Activated CD8-positive, alpha-beta memory T cell treated with anti-CD3 and anti-CD28 coated beads, Interleukin-2, amount 50 U/mL, for 4 hours (primary cell): ENCODE measurements at places on chromosomes 11 and 22.

GRCh38 chr11:124670732-124671131 is 2.8 kb downstream of the SIAE start:
- peak; percentile 31 for DNase-seq

GRCh38 chr11:129440028-129440713 is 64.5 kb downstream of the BARX2 start:
- no peak for DNase-seq

DNA sequence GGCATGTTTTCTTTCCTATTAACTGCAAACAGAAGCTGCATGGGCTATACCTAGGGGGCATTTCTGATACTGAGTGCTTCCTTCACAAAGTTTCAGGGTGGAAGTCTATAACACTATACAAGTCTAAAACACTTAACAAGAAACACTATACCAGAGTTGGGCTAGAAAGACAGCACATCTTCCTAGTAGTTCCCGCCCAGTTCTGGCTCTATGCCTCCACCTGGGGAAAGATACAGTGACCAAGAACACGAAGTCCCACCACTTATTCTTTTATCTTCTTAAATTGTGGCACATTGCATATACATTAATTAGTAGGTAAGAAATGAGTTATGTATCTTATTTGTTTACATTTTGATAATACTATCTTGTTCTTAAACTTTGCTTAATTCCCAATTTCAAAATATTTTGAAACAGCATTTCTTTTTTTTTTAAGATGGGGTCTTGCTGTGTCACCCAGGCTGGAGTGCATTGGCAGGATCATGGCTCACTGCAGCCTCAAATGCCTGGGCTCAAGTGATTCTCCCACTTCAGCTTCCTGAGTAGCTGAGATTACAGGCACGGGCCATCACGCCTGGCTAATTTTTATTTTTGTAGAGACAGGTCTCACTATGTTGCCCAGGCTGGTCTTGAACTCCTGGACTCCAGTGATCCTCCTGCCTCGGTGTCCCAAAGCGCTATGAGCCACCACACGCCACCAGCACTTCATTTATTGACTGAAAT is 18.2 kb upstream of the NDUFC2 start:
- DNase-seq, result no peak

GRCh38 chr11:7609521-7609920 is 63.8 kb downstream of the CYB5R2 start:
- no peak for DNase-seq

DNA sequence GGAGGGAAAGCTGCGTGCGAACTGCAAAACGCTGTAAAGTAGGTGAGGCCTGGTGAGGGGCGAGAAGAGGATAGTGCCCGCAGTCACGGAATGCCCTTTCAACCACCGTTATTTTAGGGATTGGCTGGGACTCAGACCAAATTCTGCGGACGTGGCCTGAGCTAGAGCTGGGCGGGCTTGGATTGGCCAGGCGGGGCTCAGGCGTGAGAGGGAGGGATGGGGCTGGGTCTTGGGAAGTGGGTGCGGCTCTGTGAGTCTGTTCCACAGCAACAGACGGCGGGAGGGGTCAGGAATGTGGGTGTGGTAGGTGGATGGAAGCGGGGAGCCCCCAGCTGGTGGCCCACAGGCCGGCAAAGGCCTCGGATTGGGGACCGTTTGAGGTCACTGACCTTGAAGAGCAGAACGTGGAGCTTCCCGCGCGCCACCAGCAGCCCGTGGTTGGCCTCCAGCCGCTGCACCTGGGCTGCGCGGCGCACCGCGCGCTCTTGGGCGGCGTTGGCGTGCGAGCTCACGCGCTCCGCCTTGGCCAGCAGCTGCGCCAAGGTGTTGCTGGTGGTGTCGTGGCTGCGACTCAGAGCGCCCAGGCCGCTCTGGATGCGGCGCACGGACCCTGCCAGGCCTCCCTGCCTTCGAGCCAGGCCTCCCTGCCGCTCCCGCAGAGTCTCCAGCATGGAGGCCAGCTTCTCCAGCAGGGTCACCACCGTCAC is 444 bp downstream of the CAVIN3 start:
- DNase-seq, result no peak

GRCh38 chr11:6327806-6328205 is 7.5 kb upstream of the CAVIN3 start:
- no peak for DNase-seq
